ENCODE measurements at places on chromosomes 2 and 18.
A peak's percentile ranks its signal among the peaks of the same experiment; 100 is the strongest.

GRCh38 chr18:22739061-22739642 is 194.0 kb upstream of the RBBP8 start:
- no peak for DNase-seq

DNA sequence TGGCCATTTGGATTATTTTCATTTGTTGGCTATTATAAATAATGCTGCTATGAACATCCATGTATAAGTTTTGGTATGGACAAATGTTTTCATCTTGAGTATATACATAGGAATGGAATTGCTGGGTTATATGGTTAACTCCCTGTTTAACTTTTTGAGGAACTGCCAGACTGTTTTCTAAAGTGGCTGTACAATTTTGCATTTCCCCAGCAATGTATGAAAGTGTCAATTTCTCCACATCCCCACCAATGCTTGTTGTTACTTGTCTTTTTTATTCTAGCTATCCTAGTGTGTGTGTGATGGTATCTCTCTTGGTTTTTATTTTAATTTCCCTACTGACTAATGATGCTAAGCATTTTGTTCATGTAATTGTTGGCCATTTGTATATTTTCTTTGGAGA is 90.6 kb upstream of the CYP26B1 start:
- no peak for DNase-seq

DNA sequence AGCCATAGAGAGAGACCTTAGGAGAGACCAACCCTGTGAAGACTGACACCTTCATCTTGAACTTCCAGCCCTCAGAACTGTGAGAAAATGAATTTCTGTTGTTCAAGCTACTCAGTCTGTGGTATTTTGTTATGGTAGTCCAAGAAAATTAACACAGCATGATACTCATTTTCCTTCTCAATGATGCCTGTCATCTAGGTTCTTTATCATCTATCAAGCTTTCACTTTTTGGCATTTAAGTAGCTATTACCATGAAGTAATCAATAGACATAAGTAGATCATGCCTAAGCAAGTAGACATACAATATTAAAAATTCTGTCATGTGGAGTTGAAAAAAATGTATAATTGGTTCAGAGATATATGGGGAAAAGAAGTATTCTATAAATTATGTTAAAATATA is 444.7 kb downstream of the THSD7B start:
- no peak for DNase-seq

DNA sequence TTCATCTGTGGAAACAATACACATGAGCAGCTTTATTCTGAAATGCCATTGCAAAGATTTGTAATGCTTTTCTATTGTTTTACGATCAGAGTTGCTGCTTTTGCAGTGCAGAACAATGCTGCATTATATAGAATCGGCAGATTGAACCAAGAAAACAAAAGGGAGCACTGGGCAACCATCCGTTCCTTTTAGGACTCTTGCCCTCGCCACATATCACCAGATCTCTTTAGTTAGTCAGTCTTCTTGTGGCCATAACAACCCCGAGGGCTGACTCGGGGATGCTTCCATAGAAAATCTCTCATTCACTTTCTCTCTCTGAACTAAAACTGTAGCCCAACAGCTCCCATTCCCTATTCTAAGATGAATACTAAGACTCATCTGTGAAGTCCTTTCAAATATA is 340.4 kb downstream of the NRXN1 start:
- DNase-seq: no peak

DNA sequence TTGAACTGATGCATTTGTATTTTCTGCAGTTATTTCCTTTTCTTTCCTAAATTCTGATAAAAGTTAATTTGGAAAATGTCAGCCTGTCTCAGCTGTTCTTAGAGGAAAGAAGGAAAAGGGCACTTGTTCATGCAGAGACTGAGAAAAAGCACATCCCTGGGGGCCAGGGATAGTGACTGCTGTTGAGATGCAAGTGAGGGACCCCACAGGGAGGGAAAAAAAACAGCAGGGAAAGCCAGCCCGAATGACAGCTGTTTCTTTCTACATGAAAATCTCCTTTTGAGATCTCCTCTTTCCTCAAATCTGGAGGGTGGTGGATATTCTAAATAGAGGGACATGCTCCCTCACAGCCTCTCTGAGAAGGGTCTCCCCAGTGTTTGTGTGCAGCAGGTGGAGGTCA is 14.0 kb upstream of the MTA3 start:
- DNase-seq: no peak

- peak; percentile 10 for DNase-seq
Observed at GRCh38 chr18:58455314-58456188, 173.3 kb downstream of the ALPK2 start.

DNA sequence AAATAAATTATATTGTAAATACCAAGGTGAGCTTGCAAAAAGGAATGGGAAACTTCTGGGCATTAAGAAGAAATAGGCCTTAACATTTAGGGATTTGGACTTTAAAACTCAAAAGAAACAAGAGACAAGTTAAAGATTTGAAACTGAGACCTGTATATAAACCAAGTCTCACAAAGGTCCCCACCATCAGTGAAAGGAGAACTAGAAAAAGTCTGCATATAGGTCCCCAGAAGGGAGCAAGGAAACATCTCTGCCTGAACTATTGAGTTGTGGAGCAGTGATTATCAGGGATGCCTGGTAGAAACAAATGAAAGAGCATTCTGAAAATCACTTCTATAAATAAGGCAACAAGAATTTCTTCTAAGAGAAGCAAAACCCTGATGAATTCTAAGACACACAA is 30.5 kb upstream of the ITGAV start:
- DNase-seq: no peak

GRCh38 chr18:22695674-22696073 is 237.5 kb upstream of the RBBP8 start:
- DNase-seq: no peak

Measured in stimulated activated naive CD8-positive, alpha-beta T cell treated with anti-CD3 and anti-CD28 coated beads, Interleukin-15, Interleukin-2, amounts not matched to agents 100 U/mL and 50 U/mL, for 24 hours (primary cell).